ENCODE measurements at places on chromosomes 2 and 18.
A peak's percentile ranks its signal among the peaks of the same experiment; 100 is the strongest.

GRCh38 chr2:112162341-112162740, 24.2 kb downstream of the FBLN7 start:
- DNase-seq: no peak

DNA sequence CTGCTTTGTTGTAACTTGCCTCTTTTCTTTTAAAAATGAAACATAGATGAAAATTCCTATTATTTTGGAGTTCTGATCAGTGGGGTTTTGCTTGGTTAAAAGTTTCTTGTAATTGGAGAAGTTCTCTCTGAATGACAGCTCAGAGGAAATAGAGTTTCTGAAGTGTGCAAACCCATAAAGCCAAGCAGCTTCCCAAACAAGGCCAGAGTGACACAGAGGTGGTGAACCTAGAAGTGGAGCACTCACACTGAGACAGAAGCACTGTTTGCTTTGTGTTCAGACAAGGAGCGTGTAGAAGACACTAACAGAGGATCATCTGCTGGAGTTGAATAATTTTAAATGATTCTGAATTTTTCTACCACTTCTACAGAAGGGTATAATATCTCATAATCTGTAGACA, 49.2 kb downstream of the FBXO48 start:
- DNase-seq: peak; percentile 31

GRCh38 chr18:432791-433190, 67.7 kb downstream of the COLEC12 start:
- peak; percentile 14 for DNase-seq

DNA sequence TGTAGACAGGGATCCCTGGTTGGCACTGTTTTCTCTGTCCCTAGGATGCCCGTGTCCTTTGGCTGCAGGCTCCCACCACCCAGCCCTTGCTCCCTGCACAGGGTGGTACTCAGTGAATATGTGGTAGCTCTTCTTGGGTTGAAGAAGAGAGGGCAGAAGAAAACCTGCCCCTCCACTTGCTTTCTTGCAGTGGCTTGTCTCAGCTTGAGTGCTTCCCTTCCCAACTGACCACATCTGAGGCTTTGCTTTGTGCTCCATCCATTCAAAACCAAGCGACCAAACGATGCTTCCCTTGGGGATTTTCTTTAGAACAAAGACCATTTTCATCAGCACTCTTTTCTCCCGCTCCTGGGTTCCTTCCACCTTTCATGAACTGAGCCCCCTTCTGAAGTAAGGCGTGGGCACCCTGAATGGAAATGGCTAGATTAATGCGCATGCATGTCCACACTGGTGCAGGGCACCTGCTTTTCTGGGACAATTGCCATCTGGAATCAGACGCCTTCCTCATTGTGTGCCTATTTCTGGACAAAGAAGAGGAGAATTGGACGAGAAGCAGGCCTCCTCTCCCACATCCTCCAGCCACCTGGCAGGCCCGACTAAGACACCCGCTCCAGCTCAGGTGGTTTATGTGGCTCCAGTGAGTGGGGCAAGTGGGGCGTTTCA, 59.1 kb downstream of the ARL4C start:
- no peak for DNase-seq

- no peak for DNase-seq
These were observed 149.2 kb upstream of the VWC2L start for GRCh38 chr2:214261683-214262082.
